ENCODE measurements at places on chromosomes 7 and 10.

DNA sequence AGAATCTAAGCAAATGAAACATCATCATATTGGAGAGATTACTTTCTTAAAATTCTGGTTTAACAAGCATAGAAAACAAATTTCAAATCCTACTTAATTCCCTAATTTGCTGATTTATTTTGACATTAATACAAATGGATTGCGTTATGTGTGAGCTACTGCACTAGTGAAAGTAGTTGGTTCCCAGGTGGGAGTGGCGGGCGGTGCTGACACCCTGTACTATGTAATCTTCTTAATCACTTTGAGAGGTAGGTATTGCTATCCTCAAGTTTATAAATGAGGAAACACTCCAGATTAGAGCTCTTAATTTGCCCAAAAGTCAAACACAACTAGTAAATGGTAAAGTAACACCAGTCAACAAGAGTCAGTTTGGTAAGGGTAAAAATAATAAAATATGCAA lies 131.1 kb downstream of the ELAPOR2 start:
- no peak for DNase-seq

DNA sequence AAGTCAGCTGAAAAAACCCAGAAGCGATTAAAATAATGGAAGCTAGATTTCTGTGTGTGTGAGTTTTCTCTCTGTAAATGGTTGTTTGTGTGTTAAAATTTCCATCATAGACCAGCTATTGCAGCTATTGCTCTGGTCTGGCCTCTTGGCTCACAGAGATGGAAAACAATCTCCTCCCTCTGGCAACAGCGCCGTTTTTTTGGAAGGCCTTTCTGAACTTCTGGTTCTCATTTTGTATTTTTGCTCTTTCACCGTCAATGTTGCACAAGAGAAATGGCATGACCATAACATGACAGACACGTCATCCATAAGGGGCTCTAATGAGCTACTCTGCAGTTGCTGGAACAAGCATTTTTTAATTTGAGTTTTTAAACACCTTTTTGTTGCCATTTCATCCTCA lies 91.0 kb downstream of the CUBN start:
- DNase-seq, result no peak

GRCh38 chr10:69218831-69219230 lies 1.3 kb upstream of the HKDC1 start:
- DNase-seq, result no peak

DNA sequence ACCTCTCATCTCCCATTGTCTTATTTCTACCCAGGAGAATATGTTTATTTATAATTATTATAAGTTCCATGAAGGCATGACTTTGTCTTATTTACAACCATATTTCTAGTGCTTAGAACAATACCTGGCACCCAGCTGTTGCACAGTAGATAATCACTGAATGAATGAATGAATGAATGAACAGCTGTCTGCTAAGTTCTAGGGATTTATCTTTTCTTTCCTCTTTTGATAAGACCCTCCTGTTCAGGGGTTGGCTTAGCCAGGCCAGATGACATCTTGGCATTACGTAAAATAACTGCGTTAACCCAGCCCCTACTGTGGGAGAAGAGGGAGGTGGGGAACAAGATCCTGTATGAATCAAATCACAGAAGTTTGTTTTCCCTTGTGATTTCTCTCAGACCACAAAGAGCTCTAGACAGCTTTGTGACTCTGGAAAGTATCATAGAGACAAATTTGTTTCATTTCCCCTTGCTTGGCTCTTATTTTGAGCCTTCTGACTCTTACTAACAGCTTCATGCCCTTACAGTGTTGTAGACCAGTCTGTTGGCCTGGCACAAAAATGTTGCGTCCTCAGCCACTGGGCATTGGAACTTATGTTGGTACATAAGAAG lies 8.4 kb downstream of the ZNF862 start:
- no peak for DNase-seq

- DNase-seq, result no peak
These were observed 233.2 kb upstream of the AUTS2 start for GRCh38 chr7:69364813-69365643.

GRCh38 chr7:132311733-132312132 lies 264.5 kb downstream of the PLXNA4 start:
- no peak for DNase-seq

GRCh38 chr7:139763330-139763729 lies 14.5 kb downstream of the HIPK2 start:
- no peak for DNase-seq

DNA sequence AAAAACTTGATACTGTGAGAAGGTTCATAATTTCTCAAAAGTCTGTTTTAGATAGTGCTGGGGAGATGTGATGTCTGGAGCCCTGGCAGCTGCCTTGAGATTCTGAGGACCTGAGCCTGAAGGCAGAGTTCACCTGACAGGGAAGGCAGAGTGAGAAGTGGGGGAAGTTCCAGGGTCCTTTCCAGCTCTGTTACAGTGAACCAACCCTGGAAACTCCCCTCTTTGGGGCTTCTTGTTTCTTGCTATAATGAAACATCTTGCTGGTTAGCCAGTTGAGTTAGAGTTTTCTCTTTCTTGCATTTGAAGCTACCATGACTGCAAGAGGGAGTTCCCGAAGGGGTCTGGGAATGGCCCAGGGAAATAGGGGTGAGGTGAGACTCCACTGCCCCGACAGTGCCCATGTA lies 158.9 kb upstream of the TNRC18 start:
- DNase-seq, result no peak

GRCh38 chr7:116218051-116218645 lies 7.8 kb downstream of the TES start:
- no peak for DNase-seq

GRCh38 chr10:29435809-29436501 lies 147.1 kb downstream of the LYZL1 start:
- peak; percentile 46 for DNase-seq

- DNase-seq, result no peak
These were observed 3.8 kb downstream of the STMP1 start for GRCh38 chr7:135666156-135666555.

DNA sequence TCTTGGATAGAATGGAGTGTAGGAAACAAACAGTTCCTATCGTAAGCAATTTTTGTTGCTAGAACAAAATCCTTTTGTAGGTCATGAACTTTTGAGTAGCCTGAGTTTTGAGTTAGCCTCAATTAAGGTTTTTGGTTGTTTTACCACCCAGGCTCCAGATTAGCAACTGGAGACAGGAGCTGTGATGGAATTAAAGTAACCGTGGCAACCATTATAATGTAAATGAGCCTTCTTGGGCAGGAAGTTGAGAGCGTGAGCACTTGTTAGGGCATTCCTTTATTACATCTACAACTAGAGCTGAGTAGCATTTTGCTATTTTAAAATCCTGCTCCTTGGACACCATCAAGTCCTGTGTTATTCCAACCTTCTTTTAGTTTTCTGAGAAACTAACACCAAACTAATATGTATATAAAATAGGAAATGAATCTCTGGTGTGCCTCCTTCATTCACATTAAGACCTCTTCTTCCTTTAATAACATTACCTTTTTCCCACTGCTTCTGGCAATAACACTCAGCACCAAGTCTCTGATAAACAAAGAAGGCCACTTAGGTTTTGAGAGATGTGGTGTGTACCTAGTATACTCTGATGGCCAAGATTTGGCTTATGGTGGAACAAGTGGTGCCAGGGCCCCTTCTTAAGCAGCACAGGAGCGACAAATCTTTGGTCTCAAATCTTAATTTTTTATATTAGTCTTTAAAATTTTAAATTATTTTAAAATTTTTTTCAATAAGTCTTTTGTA lies 34.0 kb downstream of the AHCYL2 start:
- peak; percentile 89 for DNase-seq

GRCh38 chr7:1460821-1461645 lies 1.8 kb upstream of the MICALL2 start:
- DNase-seq, result no peak

- DNase-seq, result no peak
These were observed 92.6 kb upstream of the KIF5B start for GRCh38 chr10:32148864-32149251.

GRCh38 chr7:47683485-47683898 lies 101.6 kb upstream of the TNS3 start:
- DNase-seq, result no peak

DNA sequence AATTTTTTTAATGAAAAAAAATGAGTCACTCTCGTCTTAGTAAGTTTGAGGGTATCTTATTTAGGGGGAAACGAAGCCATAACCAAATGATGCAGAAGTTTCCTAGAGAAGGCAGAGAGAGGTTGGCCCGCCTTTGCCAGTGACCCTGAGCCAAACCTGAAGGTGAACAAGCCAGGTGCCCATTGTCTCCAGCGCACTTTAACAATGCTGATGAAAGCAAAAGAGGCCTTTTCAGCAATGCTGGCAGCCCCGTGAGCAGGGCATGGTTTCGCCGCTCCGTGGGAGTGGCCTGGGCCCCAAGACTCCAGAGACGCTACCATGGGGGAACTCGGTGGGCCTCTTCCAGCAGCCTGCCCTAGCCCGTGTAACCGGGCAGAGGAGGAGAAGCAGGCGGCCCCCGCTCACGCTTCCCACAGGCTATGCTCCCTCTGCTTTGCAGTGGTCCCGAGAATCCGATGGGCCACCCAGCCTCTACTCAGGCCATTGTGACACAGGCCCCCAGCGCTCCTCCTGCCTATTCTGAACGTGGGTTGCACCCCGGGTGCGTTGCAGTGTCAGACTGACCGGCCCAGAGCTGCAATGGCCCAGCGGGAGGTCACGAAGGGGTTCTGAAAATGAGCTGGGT lies 14.0 kb upstream of the UNCX start:
- no peak for DNase-seq

- no peak for DNase-seq
These were observed 71.8 kb upstream of the LOXL4 start for GRCh38 chr10:98339799-98340198.

- DNase-seq, result peak; percentile 52
These were observed 12.6 kb upstream of the ARL4A start for GRCh38 chr7:12674861-12675260.

- DNase-seq, result no peak
These were observed 970.9 kb upstream of the AUTS2 start for GRCh38 chr7:68627247-68627864.

- no peak for DNase-seq
These were observed 73.0 kb downstream of the ATXN7L1 start for GRCh38 chr7:105803429-105803736.

- DNase-seq, result peak; percentile 20
These were observed 45.2 kb downstream of the LRRC20 start for GRCh38 chr10:70337201-70337651.
